ENCODE measurements at places on chromosomes 6 and 20. TPM values are rescaled to one million over a fixed set of nuclear protein-coding genes. Genes with fewer than 3 reads are reported as not detected.

Gene DNPH1
- total RNA-seq, result 99.4 TPM

Gene SCRT2
- not detected for total RNA-seq

Gene EYA2
- total RNA-seq, result 8.9 TPM

Gene RRAGD
- total RNA-seq, result 2.0 TPM

DNA sequence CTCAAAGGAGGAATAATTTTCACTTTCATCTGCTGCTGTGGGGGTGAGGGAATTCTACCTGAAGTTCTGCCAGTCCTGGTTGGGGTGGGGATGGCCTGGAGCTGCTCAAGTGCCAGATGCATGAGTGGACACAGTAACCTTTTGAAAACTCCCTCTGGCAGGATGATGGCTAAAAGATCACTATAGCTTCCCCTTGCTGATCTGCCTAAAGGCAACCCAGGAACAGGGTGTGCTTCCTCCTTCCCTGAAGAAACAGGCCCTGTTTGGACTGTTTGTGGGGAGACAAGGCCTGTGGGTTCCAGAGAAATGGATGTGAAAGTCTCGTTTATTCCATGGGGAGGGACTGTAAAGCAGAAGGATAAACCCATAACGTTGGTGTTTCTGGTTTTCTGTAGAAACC lies 176.9 kb downstream of the DTNBP1 start:
- H3K27me3 ChIP-seq, result no peaks in the 10 kb centered on the region
- H3K4me1 ChIP-seq, result no peaks in the 10 kb centered on the region
- no peak overlapping the region for H3K4me3 ChIP-seq
- H3K36me3 ChIP-seq, result no peaks in the 10 kb centered on the region
- H3K27ac ChIP-seq, result no peak overlapping the region

- DNase-seq, result no peak
- H3K4me3 ChIP-seq, result no peak overlapping the region
- no peaks in the 10 kb centered on the region for H3K36me3 ChIP-seq
- no peaks in the 10 kb centered on the region for H3K27me3 ChIP-seq
- H3K4me1 ChIP-seq, result no peaks in the 10 kb centered on the region
Observed at GRCh38 chr6:42165016-42165415, 8.1 kb upstream of the GUCA1A start.

DNA sequence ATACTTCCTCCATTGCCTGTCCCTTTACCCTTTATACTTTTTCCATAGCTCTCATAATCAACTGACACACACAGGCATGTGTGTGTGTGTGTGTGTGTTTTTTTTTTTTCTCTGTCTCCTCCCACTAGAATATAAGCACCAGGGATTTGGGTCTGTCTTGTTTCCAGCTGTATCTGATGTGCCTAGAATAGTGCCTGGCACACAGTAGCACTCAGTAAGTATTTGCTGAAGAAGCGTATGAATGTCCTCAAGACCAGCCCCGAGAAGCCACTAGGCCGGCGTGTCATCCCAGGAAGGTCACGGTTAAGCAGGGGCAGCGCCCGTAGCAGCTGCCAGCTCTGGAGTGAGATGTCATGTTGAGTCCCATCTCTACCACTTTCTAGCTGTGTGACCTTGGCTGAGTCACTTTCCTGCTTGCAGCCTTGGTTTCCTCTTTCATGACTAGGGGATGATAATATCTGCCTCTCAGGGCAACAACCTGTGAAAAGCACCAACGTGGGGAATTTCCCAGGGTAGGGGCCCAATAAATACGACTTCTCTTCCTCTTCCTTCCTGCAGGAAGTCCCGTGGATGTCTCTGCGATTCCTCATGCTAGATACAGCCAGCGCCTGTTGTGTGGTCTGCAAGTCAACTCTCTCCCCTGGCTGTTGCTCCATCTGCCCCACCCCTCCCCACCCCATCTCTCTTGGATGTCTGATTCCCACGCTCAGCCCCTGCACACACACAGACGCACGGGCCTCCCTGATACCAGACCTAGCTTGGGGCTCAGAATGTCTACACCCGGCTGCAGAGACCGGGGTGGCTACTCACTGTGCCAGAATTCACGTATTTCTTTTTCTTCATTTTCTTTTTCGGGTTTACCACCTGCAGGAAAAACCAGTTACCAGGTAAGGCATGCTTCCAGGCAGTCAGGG lies 58.1 kb downstream of the RAB44 start:
- no peaks in the 10 kb centered on the region for H3K27me3 ChIP-seq
- no peak overlapping the region for H3K4me3 ChIP-seq
- peaks cover 33% of the 10 kb centered on the region for H3K4me1 ChIP-seq
- H3K36me3 ChIP-seq, result no peaks in the 10 kb centered on the region
- DNase-seq, result peak; percentile 54
- peak overlapping the region; percentile 45 for H3K27ac ChIP-seq

DNA sequence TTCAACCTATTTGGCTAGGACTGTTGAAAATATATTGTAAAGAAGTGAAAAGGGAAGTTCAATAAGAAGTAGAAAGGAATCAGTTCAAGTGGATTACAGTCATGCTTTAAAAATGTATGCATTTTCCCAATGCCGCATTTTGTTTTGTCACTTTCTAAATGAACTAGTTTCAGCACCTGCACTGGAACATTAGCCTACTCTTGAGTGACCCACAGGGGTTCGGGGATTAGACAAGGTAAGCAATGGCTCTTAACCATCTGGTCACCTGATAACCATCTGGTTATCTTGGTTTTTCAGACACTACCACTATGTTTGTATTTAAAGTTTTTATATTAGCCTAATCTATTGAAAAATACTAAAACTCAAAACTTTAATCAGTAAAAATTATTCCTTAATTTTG lies 97.6 kb downstream of the CD164 start:
- no peaks in the 10 kb centered on the region for H3K27me3 ChIP-seq
- DNase-seq, result no peak
- H3K4me3 ChIP-seq, result no peak overlapping the region
- H3K4me1 ChIP-seq, result no peaks in the 10 kb centered on the region

- H3K36me3 ChIP-seq, result no peaks in the 10 kb centered on the region
- no peak overlapping the region for H3K27ac ChIP-seq
- no peaks in the 10 kb centered on the region for H3K4me1 ChIP-seq
- H3K4me3 ChIP-seq, result no peak overlapping the region
Observed at GRCh38 chr6:14349507-14349906, 231.9 kb downstream of the CD83 start.

GRCh38 chr6:144711661-144712060 lies 426.5 kb downstream of the UTRN start:
- H3K27me3 ChIP-seq, result no peaks in the 10 kb centered on the region
- no peaks in the 10 kb centered on the region for H3K4me1 ChIP-seq
- H3K4me3 ChIP-seq, result no peak overlapping the region
- H3K36me3 ChIP-seq, result no peaks in the 10 kb centered on the region
- H3K27ac ChIP-seq, result no peak overlapping the region

DNA sequence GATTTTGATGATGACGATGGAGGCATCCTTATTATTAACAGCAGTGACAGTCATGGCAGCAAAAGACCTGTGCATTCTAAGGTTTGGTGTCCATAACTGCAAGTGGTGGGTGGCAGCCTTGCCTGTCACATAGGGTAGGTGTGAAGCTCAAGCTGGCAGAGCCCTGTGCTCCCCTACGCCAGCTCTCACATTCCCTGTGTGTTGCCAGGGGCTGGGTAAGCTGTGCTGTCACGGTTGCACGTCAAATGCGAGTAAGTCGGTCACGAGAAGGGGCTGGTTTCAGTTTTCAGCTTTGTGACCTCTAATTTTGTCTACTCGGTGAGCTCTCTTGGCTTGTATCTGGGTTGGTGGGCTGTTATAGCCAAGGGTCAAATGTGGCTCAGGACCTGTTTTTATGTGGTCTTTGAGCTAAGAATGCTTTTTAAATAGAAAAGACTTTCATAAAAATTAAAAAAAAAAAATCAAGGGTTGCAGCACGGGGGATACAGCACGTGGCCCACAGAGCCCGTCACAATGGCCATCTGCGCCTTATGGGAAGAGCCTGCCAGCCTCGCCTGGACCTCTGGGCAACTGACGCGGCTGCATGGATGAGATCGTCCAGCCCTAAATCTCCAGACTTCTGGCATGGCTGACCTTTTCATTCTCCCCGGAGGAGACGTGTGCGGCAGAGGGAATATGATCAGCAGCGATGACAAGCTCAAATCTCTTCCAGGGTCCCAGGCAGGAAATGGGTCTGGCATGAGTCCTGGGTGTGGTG lies 148.5 kb downstream of the PHACTR3 start:
- no peaks in the 10 kb centered on the region for H3K4me1 ChIP-seq
- no peak for DNase-seq
- no peak overlapping the region for H3K4me3 ChIP-seq
- no peaks in the 10 kb centered on the region for H3K27me3 ChIP-seq

- no peak overlapping the region for H3K27ac ChIP-seq
- H3K4me1 ChIP-seq, result no peaks in the 10 kb centered on the region
- no peaks in the 10 kb centered on the region for H3K27me3 ChIP-seq
- no peaks in the 10 kb centered on the region for H3K36me3 ChIP-seq
- DNase-seq, result no peak
Observed at GRCh38 chr6:56581296-56581925, 61.3 kb downstream of the DST start.

- no peaks in the 10 kb centered on the region for H3K27me3 ChIP-seq
- H3K27ac ChIP-seq, result no peak overlapping the region
- no peak for DNase-seq
- peaks cover 11% of the 10 kb centered on the region for H3K4me1 ChIP-seq
Observed at GRCh38 chr6:41448256-41448655, 97.9 kb upstream of the FOXP4 start.

DNA sequence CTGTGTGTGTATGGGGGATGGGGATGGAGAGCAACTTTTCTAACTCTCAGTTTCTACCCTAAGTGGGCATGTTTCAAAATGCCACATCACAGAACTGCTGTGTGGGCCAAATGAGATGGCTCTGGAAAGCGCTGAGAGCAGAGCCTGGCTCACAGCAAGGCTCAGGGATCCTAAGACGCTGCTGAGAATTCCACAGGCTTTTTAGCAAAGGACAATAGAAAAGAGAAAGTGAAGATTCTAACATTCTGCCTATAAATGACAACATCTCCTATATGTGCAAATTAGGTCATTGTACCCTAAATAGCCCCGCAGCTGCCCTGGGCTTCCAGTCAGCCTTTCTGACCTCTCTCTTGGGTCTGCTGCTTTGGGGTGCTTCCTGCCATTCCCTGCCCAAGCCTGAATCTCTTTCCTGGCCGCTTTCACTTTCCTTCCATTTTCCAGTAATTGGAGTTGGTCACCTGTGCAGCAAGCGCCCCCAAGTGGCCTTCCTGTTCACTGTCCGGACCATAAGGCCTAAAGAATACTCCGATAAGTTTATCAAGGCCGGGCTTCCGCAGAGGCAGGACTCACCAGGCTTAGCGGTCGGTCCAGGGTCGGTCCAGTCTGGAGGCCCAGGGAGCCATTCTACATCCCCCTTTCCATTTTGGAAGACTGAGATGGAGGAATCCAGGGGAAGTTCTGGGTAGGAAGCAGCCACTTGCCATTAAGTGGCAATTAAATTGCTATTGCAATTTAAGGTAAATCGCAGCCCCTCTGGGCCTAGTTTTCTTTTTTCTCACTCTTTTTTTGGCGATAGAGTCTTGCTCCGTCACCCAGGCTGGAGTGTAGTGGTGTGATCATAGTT lies 6.7 kb upstream of the DDR1 start:
- no peaks in the 10 kb centered on the region for H3K36me3 ChIP-seq
- peak overlapping the region; percentile 10 for H3K4me3 ChIP-seq
- DNase-seq, result peak; percentile 94
- no peaks in the 10 kb centered on the region for H3K27me3 ChIP-seq
- peaks cover 7% of the 10 kb centered on the region for H3K4me1 ChIP-seq
- peak overlapping the region; percentile 71 for H3K27ac ChIP-seq

DNA sequence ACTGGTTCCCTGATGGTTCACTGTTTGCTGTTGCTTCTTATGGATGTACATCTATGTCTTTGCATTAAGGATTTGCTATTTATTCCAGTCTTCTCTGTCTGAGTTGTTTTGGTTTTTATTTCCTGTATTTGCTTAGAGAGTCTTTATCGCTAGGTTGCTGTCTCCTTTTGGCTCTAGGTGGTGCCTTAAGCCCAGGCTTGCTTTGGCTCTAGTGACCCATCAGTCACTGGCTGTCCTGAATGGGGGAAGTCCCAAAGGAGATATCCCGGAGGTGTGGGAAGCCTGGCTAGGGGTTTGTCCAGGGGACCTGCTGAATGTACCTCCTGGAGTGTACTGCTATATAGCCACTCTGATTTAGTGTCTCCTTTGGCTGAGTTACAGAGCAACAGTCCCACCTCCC lies 53.4 kb downstream of the MCHR2 start:
- no peak overlapping the region for H3K4me3 ChIP-seq
- no peak for DNase-seq
- H3K27me3 ChIP-seq, result no peaks in the 10 kb centered on the region
- H3K36me3 ChIP-seq, result no peaks in the 10 kb centered on the region
- H3K4me1 ChIP-seq, result no peaks in the 10 kb centered on the region

DNA sequence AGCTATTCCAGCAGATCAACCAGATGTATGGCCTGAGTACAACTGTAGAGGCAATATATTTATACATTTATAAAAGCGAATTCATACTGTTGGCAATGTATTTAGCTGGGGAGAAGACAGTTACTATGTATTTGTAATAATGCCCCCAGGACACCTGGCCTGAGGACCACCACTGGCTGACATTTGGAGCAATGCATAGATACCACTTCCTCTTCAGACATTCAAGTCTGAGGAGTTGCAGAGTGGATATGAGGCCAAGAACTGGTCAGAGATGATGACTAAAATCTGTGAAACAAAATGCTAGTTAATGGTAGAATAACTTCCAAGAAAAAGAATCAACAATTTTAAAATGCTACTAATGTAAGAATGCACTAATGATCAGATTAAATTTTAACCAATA lies 462.3 kb downstream of the CDC5L start:
- H3K4me3 ChIP-seq, result no peak overlapping the region
- no peaks in the 10 kb centered on the region for H3K27me3 ChIP-seq
- H3K36me3 ChIP-seq, result no peaks in the 10 kb centered on the region
- H3K4me1 ChIP-seq, result no peaks in the 10 kb centered on the region
- DNase-seq, result no peak
- H3K27ac ChIP-seq, result no peak overlapping the region

DNA sequence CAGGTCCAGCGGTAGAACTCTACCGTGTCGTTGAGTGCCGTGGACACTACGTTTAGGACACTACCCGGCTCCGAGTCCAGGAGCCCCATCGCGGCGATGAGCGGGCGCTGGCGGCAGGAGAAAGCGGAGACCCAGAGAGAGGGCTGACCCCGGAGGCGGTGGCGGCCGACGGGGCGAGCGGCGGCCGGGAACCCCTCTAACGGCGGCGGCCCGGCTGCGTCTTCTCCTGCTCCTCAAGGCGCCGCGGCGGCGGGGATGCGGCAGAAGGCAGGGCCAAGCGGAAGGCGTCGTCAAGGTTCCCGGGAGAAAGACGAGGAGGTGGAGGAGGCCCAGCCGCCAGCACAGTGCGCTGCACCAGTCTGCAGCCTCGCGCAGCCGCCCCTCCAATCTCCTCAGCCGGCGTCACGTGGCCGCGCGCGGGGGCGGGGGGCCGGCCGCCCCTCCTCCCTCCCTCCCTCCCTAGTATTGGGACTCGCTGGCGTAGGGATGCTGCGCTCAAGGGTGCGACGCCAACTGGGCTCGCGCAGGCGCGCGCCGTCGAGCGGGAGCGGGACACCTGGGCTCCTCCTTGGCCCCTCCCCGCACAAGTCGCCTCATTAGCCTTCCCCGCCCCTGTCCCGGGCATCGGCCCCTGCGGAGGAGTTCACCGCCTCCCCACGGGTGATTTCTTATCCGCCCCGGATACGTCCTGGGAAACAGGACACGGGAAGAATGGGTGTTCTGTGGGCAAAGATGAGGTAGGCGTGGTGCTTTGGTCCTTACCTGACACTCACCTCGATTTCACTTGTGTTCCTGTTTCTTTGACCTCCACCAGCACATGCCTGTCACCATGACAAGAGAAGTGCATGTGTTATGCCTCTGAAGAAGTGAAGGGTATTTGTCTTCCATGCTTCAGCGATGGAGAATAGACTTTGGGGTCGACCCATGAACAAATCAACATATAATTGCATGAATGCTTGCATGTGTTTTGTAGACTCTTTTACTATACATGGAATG lies at the start of gene ELOVL4:
TSS of gene ELOVL4 (minus strand) at position 363 of the 996 bp plus-strand sequence. CDS start at position 89, 274 bp downstream.
- DNase-seq, result peak; percentile 41
- H3K4me1 ChIP-seq, result no peaks in the 10 kb centered on the region
- H3K27me3 ChIP-seq, result peaks cover 25% of the 10 kb centered on the region
- H3K4me3 ChIP-seq, result peak within 1 kb of the TSS; percentile 38
- no peaks in the 10 kb centered on the region for H3K36me3 ChIP-seq
